Omental fat pad (tissue), 4 donors: ENCODE measurements at places on chromosomes 16 and 17.

- DNase-seq: no peak
Measured at GRCh38 chr17:45284176-45285140, 22.6 kb upstream of the SPATA32 start.

DNA sequence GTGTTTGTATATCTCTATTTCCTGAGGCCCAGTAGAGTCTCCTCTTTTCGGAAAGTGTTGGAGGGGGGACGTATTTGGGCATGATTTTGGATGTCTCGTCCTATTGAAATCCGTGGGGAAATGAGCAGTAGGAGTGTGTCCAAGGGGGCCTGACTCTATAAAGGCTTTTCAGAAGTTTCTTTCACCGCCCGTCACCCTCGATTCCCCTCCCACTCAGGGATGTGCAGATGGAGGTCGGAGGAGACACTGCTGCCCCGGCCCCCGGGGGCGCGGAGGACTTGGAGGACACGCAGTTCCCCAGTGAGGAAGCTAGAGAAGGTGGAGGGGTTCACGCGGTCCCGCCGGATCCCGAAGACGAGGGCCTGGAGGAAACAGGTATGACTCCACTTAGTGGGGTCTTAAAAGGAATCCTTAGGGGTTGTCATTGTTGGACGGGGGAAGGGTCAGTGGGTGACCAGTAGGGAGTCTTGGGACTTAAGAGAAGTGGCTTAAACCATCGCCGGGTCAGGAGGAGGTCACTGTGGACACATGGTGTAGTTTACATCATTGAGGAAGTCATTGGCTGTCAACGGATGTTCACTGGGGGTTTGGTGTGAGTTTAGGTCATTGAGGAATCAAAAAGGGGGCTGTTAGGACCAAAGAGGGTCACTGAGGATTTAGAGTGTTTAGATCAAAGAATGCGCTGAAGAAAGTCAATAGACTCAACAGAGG, 424 bp downstream of the MON1B start:
- no peak for DNase-seq

DNA sequence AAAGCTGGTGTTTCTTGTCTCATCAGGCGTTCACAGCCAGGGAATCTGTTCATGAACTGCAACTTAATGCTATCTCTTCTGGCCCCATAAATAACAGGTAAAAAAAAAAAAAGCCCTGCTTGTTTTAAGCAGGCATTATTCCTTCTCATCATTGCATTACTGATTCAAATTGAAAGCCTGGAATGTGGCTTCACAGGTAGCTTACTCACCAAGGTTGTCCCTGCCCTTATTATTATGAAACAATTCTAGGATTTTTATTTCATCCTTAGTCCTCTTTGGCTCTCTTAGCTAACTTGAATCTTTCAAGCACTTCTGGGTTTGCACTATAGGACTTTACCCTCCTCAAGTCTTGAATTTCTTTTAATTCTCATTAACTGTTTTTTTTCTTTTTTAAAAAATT, 113.3 kb downstream of the CNTNAP4 start:
- DNase-seq: no peak

GRCh38 chr17:44247876-44248736, 19.8 kb downstream of the SLC4A1 start:
- no peak for DNase-seq

DNA sequence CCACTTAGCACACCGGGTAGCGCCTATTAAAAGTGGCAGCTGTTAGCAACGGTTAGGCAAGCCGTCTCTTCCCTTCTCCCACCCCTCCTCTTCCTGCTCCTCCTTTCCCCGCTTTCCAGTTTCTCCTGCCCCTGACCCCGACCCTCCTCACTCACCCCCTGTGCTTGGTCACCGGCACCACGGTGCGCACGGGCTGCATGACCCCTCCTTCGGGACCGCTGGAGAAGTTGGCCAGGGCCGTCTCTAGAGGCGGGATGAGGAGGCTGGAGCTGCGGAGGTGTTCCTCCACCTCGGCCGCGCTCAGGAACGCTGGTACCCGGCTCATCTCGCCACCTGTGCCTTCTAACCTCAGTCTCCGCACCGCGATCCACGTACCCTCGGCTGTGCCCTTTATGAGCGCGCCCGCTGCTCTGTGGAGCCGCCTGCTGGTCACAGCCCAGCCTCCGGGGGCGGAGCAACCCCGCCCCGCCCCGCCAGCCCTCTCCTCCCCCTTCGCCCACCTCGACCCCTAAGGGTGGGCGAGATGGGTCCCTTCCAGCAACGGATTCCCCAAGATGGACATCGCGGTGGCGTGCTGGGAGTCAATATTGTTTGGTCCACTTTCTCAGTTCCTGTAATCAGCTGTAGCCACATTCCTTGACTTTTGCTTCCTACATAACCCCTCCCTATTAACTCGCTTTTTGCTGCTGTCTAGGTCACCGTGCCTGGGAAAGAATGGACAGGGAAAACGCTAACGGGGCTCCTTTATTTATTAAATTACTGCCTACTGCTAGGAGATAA, at the start of gene CRYM:
TSS of gene CRYM (minus strand) at position 364 of the 780 bp plus-strand sequence. CDS start at position 325, 39 bp downstream.
- DNase-seq: peak; percentile 37
